NCI-H1105 treated with DMSO at 0.1 percent for 48 hours (cell line): ENCODE measurements at places on chromosomes 2 and 18.

DNA sequence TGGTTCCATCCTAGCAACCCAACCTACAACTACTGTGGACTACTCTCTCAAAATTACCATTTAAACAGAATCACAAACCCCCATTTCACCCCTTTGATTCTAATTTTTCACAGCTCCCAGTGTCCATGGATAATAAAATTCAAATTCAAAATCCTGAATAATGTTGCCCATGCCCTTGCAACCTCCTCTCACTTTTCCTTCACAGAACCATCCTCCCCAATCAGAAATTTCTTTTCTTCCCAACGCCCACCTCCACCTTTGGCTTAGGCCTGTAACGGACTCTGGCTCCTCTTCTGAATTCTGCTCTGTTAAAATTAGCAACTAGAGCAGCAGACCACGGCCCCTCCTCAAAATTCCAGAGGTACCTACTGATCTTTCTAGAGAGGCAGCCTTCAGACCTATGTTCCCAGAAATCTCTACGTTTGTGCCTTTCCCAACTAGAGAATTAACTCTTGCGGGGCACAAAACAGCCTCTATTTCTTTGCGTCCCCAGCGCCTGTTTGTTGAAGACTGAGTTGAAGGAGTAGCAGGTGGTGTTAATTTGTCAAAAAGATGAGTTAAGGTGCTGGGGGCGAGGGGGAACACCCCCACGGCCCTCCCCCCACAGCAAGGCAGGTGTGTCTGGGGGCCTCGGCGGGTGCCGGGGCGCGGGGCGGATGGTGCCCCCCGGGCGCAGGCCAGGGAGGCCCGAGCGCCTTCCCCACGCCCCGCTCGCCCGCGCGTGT is 428 bp upstream of the MAP3K20 start:
- peak; percentile 34 for DNase-seq

- no peak for DNase-seq
Observed at GRCh38 chr2:228180181-228181097, 1.0 kb downstream of the SPHKAP start.

DNA sequence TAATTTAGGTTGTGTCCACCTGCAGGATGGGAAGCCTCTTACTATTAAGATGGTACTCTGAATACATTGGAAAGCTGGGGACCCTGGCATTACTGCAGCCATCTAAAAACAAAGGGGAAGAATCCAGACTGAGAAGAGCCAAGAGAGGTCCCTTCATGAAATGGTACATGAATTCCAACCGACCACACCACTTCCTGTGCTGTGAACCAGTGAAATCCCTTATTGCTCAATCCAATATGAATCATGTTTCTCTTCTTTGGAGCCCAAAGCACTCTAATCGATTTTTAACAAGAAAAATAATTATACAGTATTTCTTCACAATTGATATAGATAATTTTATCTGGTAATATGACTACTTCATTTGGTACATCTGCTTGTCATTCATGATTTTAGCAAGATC is 479.7 kb upstream of the RAB6C start:
- DNase-seq: no peak

- no peak for DNase-seq
Observed at GRCh38 chr2:236970656-236971010, 115.1 kb upstream of the COPS8 start.

GRCh38 chr2:19205983-19206533 is 152.4 kb downstream of the OSR1 start:
- DNase-seq: no peak
